ENCODE measurements at places on chromosomes 3 and 15.

DNA sequence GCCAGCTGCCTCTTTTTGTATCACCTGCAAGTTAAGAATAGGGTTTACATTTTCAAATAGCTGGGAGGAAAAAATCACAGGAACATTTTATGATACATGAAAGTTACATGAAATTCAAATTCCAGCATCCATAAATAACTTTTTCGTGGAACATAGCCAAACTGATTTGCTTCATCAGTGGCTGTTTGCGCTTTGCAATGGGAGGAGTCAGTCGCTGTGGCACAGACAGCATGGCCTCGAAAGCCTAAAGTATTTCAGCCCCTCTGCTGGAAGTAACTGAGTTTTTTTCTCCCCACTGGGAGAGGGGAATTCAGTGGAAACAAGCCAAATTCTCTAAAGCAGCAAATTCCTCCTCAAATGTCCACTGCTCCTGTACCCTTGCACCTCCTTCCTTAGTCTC is 271.9 kb downstream of the SUCLG2 start:
- no peak for DNase-seq

- no peak for DNase-seq
Measured at GRCh38 chr15:51170882-51171633, 76.4 kb upstream of the TNFAIP8L3 start.

- no peak for DNase-seq
Measured at GRCh38 chr3:79361748-79362378, 405.9 kb downstream of the ROBO1 start.

DNA sequence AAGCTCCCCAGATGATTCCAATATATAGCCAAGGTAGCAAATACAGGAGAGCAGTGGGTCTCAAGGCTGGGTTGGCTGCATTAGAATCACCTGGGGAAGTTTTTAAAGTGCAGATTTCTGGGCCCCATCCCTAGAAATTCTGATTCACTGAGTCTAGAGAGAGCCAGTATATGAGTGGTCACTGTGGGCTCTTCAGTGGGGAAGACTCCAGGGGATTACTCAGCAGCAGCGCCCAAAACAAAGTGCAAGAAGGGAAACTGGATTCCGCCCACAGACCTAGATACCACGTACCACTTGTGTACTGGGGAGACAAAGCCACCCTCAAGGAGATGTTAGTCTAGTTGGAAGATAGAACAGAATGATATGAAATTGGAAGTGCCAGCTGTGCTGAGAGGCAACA is 40.0 kb downstream of the NME9 start:
- no peak for DNase-seq

GRCh38 chr15:73573037-73573436 is 60.2 kb downstream of the NPTN start:
- DNase-seq, result no peak

GRCh38 chr15:79682851-79683288 is 213.9 kb downstream of the MTHFS start:
- no peak for DNase-seq

DNA sequence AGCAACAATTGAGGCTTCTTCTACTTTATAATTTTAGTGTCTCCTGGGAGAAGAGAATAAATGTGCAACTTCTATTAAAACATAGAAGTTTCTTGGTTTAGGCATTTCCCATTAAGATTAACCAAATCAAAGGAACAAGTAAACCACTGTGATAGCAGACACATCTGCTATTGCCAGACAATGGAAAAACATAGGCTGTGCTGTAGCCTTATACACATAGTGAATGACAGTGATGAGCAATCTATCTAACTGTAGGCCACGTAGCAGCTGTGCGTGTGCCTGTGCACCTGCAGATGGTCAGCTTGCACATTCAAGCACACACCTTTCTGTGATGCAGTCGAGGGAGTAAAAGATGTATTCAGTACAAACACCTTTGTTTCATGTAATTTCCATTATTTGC is 32.7 kb downstream of the GNB4 start:
- DNase-seq, result no peak
